Glutamatergic neuron (in vitro differentiated cells): ENCODE measurements at places on chromosomes 3 and 15.

DNA sequence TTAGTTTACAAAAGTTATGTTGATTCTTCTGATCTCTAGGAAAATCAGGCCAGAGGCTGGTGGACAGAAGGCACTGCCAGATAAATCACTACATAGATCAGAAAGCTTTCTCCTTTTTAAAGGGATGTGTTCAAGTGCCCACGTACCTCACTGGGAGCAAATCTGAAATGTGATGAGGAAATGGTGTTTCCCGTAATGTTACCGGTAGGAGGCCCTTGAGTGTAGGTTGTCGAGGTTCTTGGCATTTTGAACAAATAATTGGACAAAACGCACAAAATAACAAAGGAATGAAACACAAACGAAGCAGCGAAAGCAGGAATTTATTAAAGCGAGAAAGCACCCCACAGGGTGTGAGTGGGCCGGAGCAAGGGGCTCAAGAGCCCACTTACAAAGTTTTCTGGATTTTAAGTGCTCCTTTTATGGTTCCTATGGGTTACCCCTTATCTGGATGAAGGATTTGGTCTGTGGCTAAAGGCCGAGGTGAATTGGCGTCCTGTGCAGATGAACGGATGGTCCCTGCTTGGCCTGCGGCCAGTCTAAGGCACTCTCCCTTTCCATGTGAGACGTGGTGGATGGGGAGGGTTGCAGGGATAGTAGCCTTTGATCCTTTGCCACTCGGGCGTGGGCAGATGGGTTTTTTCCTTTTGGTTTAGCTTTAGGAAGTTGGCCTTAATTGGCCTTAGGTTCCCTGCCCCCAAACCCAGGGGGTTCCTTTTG lies 1.0 kb downstream of the SNX1 start:
- DNase-seq: no peak

GRCh38 chr3:133663569-133664313 lies 2.0 kb upstream of the TOPBP1 start:
- DNase-seq: no peak

GRCh38 chr3:7700539-7700938 lies 801.1 kb upstream of the LMCD1 start:
- no peak for DNase-seq

DNA sequence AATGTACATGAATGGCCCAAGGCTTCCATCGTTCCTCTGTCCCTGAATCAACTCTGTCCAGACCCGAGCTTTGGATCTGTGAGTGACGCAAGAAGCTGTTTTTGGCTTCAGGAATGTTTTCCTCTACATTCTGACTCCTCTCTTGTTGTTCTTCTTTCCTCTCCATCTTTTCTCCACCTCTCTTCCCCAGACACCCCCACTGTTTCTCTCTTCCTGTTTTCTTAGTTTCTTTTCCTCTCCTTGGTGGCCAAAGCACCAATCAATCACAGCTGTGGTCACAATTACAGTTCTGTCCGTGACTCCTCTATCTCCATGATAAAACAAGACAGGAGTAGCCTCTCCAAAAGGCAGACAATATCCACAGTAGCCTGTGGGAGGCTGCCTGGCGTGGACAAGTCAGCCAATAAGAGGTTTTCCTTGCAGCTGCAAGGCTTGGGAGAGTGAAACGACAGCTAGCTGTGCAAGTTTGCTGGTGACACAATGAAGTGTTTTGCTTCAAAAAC lies 4.9 kb upstream of the TMEM212 start:
- DNase-seq: no peak

- DNase-seq: no peak
Observed at GRCh38 chr15:85792912-85793590, 1.7 kb downstream of the KLHL25 start.

GRCh38 chr3:16896820-16897219 lies 12.1 kb downstream of the PLCL2 start:
- DNase-seq: no peak

DNA sequence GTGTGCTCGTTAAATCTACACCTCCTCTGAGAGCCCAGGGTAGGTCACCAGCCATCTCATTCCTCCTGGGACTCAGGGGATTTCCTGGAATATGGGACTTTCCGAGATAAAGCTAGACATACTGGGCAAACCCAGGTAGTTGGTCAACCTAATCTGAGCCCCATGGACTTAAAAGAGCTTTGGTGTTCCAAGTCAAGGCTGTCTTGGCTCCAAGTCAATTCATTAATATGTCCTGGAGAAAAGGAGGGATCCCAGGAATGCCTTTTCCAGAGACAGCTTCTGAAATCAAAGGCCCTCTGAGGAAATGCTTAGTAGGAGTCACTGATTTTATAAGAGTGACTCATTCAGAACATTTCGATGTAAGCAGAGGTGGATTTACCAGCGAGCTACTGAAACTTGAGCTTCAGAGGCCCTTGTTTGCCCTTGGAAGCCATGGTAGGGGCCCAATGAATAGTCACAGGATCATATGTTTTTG lies 137.3 kb upstream of the UBE2E1 start:
- DNase-seq: no peak

- no peak for DNase-seq
Observed at GRCh38 chr3:184740509-184741258, 28.8 kb upstream of the MAGEF1 start.

GRCh38 chr3:135078283-135078682 lies 283.2 kb downstream of the EPHB1 start:
- no peak for DNase-seq

DNA sequence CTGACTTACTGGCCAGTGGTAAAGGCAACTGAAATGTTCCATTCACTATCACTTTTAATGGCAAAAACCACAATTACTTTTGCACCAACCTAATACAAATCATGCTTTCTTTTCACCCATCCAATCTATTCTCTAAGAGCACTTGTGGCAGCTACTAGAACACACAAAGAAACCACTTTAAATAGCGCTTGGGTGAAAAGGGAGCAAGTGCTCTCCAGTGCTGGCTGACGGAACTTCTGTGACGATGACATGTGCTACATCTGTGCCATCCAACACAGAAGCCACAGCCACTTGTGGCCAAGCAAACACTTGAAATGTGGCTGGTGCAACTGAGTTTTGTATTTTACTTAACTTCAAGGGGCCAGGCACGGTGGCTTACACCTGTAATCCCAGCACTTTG lies 18.9 kb downstream of the SH3BP5 start:
- DNase-seq: no peak

DNA sequence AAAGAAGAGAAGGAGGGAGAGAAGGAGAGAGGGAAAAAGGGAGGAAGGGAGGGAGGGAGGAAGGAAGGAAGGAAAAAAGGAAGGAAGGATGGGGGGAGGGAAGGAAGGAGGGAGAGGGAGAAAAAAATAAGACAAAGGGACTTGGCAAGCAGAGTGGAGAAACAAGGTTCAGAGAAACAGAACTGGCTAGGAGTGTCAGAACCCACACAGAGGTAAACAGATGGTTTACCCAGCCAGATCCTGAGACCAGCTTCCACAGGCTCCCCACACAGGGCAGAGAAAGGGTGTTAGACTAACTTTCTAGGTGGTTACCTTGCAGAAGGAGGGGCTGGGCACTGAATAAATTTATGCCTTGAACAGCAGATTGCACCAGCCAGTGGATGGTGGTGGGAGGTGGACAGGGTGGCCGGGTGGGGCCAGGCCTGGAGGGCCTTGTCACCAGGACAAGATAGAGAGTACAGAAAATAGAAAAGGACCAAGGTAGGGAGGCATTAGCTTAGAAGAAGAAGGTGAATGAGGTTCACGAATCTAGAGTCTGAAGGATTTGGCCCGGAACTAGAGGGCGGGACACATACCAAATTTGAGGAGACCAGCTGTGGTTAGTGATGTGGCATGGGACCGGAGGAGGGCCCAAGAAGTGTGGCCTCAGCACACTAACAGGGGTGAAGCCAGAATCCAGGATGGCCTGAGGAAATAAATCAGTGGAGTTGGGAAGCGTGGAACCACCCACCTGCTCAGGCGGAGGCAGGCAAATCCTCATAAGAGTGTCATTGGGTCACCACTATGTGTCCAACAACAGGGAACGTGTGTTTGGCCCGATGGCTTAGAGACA lies 1.2 kb upstream of the TM4SF1 start:
- DNase-seq: no peak

- no peak for DNase-seq
Observed at GRCh38 chr15:82802497-82802896, 3.4 kb downstream of the FSD2 start.

GRCh38 chr3:16846373-16847080 lies 38.2 kb upstream of the PLCL2 start:
- no peak for DNase-seq

DNA sequence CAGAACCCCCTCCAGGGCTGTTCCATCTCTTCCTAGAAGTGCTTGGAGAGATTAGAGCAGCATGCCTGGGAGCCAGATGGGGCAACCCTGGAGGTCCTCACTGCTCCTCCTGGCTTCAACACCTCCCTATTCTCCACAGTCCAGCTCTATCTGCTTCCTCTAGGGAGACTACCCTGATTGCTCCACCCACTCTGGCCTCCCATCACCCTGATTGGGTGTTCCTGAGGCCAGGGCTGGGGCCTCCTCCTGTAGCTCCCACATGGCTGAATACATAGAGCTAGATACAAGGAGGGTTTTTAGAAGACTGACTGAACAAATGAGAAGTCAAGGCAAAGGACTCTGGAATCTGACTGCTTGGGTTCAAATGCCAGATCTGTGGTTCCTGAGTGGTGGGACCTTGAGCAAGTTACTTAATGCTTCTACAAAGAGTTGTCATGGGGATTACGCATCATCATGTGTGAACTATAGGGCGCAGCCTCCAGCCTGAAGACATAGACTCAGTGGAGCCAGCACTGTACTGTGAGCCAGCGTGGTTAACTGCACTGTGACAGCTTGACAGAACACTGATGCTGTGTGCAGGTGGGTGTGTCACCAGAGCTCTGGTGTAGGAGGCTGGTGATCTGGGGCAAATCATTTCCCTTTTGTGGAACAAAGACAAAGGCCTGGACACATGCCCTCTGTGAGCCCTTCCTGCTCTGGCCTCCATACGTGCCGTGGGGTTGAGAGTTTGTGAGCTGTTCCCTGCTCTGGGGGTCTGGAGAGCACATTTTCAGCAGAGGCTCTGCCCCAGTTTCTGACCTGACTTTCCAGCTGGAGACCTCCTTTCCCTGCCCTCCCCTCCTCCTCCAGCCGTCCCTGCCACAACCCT lies 74.8 kb downstream of the SCN5A start:
- DNase-seq: no peak

- no peak for DNase-seq
Observed at GRCh38 chr3:127739347-127740135, 66.8 kb downstream of the ABTB1 start.

DNA sequence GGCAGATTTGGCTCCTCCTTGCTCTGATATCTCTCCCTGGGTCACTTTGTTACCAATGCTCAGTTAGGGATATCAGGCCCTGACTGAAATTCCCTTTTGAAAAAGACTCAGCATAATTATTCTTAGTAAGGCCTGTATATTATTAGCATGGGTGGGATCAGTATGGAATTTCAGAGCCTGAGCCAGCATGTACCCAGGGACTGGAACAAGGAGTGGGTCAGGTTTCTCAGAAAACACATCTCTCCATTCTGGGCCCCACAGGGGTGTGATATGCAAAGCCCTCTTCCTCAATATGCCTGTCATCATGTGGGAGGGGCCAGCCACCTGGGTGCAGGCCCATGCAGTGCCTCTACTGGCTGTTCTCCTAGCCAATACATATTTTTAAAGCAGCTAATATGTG lies 423.2 kb downstream of the EPHB1 start:
- DNase-seq: no peak

- DNase-seq: no peak
Observed at GRCh38 chr3:131957980-131958379, 76.8 kb downstream of the CPNE4 start.

DNA sequence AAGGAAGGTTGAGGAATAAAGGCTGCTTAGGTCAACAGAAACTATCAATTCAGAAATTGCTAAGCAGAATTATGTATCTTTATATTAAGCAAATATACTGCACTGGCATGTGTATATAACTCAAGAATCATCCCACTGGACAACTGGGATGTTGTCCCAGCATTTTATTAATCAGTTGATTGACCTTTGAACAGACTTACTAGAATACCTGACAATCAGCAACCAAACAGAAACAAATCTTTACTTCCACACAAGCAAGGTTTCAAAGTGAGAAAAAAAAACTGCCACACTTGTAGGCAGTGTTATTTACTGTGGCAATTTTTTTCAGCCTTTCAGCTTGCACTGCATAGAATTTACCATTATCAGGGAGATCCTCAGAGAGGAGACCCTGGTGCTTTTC lies 218.8 kb downstream of the MAGI1 start:
- no peak for DNase-seq

DNA sequence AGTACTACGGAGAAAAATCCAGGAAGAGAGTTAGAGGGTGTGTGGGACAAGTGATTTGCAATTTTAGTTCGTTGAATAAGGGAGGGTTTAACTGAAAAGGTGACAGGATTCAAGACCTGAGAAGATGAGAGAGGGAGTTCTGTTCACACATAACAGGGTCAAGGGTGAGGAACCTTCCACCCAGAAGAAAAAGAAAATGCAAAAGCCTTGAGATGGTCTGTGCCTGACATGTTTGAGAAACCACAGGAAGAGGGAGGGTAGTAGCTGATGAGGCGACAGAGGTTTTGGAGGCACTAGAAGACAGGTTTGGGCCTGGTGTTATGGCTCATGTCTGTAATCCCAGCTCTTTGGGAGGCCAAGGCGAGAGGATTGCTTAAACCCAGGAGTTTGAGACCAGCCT lies 591 bp upstream of the SLC25A20 start:
- no peak for DNase-seq

DNA sequence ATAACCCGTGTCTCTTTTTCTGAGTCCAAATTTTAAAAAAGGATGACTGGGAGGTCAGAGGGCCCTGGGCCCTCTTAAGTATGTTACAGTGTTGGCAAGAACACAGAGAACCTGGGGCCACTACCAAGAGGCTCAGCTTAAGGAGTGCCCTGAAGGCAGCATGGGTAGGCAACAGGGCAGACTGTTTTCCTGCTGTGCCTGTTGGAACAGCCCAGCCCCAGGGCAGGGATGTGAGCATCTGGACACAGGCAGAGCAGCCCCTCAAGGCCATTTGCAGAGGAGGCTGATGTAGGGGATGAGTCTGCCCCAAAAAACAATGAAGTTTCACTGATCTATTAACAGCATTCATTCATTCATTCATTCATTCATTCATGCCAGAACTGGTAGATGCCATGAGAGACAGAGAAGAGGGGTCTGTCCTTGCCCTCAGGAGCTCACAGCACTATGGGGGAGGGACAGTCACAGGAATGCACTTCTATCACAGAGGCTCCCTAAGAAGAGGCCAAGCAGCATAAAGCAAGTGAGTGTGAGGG lies 2.2 kb upstream of the LTF start:
- DNase-seq: no peak

GRCh38 chr3:136516095-136516494 lies 236.1 kb downstream of the STAG1 start:
- DNase-seq: no peak

DNA sequence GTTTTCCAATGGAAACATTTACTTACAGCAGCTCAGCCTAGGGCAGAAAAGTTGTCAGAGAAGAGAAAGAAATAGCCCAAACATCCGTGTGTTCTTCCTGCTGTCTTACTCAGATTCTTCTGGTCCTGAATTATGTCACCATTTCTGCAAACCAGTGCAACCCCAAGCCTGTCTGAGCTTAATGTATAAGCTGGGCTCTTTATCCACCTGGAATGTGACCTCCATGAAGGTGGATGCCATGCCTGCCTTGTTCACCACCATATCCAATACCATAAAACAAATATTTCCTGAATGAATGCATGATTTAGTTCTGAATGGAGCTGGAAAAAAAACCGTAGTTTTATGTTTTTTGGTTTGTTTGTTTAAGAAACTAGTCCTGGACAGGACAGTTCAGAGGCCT lies 150.9 kb downstream of the RYR3 start:
- no peak for DNase-seq
